ENCODE measurements at places on chromosomes 2 and 18.
A peak's percentile ranks its signal among the peaks of the same experiment; 100 is the strongest.

DNA sequence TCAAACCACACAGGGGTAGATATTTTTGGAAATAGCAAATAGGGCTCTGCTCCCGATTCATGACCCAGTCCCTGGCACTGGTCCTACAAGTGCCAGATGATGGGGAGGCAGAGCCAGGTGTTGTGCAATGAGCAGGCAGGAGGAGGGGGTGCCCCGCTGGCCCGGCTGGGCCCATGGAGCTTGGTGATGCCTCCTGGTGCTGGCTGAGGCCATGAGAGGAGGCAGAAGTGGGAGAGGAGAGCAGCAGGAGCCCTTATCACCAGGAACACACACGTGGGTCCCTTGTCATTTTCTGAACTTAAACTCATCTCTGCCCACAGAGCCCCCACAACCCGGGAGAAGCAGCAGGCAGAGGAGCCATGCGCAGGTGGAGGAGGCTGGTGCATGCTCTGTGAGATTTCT, 90.5 kb upstream of the MAPK4 start:
- DNase-seq: no peak

DNA sequence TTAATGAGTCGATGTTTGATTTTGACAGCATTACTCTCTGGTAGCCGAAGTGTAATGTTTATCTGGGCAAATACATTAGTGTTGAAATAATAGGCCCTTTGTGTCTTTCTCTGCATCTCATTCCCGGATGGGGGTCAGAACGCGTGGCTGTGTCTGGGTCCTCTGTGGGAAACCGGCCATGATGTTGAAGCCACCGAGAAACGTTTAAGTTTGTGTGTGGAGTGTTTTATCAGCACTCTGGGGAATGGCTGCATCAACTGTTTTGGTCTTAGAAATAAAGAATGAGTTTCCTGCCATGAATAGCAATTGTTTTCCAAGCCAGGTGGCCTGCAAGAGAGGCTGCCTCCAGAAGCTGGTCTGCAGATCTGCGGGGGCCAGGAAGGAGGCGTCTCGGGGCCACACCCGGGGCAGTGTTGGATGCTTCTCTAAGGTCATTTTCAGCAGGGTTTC, 69.7 kb downstream of the RNF144A start:
- DNase-seq: no peak

- DNase-seq: no peak
Observed at GRCh38 chr2:144154205-144154604, 365.7 kb downstream of the ZEB2 start.

DNA sequence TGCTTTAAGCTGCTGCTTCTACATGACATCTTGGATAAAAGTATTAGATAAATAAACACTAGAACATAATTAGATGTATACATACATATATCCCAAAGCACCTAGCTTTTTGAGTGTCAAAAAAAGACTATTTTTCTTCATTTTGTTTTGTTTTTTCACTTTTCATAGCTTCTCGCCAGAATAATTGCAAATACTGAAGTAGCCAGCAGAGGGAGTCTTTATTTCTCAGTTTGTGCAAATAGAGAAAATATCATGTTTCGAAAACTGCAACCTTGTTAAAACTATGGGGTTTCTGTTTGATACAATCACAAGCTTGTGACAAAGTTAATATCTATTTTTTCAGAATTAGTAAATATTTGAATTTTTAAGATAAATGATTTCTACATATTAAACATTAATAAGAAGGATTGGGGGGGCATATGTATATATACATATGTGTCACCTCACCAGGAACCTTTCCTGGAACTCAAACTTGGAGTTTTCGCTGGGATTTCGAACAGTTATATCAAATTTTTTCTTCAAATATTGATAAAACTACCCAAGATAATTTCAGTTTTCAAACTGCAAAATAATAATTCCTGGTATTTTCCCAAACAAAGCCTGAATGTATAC, 61.0 kb downstream of the GRB14 start:
- peak; percentile 2 for DNase-seq

DNA sequence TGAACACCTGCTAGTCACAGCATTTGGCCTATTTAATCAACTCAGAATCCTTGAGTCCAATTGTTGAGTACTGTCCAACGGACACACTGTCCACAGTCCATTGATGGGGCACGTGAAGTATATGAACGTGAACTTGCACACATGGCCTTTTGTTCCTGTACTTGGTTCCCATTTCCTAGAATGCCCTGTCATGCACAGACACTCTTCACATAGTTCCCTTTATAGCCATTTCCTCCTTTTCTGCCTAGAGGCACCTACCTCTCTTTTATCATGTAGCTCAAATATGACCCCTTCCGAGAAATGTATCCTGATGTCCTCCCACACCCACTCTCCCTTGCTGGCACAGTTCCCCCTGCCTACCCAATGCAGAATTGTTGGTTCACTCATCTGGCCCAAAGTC, 8.7 kb upstream of the CRYGA start:
- no peak for DNase-seq

- DNase-seq: no peak
Observed at GRCh38 chr2:1582891-1583341, 161.4 kb downstream of the PXDN start.

DNA sequence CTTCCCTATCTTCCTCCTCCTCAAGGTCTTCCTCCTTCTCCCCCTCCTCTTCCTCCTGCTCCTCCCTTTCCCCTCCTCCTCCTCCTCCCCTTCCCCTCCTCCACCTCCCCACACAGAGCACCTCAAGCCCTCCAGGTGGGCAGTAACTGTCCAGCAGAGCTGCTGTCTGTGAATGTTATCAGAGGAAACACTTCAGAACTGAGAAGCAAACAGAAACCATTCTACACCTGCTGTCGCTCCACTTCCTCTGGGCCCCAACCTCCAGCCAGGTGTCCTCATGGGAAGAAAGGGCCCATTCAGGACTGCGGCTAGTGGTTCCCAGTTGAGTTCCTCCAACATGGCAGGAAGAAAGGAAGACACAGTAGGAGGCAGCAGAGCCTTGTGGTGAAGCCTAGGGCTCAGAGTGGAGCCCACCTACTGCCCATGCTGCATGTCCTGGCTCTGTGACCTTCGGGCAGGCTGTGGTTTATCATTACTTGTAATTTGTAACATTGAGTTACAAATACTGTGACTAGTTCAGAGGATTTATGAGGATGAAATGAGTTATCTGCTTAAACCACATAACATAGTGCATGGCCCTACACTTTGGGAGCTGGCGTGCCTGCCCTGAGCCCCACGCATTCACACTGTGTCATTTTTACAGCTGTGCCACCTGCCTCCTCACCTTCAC, 165.9 kb upstream of the ID2 start:
- peak; percentile 49 for DNase-seq

DNA sequence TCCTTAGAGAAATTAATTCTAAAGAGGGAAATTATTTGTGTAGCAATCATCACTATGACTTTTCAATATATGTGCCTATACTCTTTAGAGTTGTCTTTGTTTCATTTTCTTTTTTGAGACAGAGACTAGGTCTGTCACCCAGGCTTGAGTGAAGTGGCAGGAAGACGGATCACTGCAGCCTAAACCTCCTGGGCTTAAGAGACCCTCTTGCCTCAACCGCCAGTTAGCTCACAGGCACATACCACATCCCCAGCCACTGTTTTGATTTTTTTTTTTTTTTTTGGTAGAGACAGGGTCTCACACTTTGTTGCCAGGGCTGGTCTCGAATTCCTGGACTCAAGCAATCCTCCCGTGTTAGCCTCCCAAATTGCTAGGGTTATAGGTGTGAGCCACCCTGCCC, 12.4 kb downstream of the YWHAQ start:
- DNase-seq: no peak

- DNase-seq: no peak
Observed at GRCh38 chr2:200365209-200365608, 58.7 kb downstream of the SPATS2L start.

GRCh38 chr2:188977317-188977716, 3.1 kb downstream of the COL3A1 start:
- DNase-seq: no peak

GRCh38 chr2:180411661-180412060, 404.6 kb upstream of the CWC22 start:
- no peak for DNase-seq

DNA sequence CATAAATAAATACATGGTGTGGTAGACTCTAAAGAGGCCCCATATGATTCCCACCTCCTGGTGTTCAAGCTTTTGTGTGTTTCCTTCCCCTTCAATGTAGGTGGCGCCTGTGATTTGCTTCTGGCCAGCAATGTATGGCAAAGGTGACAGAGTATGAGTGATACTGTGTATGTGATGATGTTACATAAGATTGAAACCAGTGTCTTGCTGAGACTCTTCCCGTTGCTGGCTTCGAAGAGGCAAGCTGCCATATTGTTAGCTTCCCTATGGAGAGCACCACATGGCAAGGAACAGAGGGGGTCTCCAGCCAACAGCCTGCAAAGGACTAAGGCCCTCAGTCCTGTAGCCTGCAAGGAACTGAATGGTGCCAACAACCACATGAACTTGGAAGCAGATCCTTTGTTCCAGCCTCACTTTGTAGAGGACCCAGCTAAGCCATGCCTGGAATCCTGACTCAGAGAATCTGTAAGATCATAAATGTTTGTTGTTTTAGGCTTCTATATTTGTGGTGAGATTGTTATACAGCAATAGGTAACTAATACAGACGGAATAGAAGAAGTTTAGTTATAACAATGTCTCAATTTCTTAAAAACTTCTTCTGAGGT, 1.7 kb upstream of the SMAD4 start:
- DNase-seq: peak; percentile 61

DNA sequence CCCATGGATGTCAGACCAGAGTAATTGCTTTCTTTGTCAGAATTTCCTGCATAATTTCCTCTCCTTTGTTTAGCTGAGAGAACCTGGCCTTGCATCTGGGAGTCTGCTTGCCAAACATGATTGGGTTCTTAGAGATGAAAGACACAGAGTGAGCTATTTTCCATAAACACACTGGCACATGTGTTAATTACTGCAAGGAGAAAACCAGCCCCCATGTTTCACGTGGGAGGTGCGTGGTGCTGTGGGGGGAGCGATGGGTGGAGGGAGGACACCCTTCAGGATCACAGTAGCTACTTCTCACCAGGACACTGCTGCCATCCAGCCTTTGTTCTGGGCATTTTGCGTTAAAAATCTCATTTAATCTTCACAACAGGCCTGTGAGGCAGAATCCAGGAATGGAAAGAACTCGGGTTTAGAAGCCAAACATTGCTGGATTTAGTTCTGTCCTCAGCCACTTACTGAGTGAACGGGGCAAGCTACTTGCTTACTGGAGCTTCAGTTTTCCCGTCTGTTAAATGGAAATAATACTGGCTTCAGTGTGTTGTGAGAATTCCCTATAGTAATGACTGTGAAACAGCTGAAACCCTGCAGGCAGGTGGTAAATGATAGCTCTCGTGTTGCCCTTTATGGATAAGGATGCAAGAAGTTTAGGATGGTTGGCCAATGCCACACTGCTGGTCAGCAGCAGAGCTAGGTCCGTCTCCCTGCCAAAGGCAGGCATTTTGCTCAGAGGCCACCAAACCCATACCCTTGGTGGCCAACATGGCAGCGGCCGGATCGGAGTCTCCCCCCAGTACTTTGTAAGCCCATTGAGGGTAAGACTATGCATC, 100.1 kb upstream of the ASAP2 start:
- no peak for DNase-seq

DNA sequence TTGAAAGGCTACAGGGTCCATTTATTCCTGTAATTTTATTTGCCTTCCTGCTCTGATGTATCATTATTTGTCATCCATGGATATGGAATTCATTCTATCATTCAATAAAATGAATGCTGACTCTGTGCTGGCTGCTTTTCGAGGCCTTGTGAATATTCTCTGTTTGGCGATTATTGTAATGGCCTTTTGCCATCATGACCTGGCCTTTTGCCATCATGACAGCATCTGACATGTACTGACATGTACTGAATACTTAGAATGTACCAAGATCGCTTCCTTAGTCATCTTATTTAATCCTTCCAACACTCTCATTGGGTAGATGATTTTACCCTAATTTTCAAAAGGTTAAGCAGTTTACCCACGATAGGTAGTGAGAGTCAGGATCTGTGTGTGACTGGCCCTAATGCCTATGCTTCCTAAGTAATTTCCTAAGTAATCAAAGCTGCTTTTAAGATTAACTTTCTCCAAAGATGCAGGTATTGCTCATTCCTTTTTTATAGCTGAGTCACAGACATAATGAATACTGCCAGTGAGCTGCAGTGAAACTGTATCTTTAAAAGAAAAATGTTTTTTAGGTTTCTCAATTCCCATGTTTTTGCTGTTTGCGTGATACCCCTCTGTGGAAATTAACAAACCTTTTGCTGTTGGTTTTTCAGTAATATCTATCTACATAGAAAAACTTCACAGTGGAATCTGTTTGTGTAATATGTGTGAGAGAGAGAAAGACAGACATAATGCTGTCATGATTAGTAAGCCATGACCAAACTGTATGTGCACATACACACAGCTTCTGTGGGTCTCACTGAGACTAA, 127.8 kb downstream of the CERS6 start:
- no peak for DNase-seq
